NCI-H226 (cell line): ENCODE measurements at places on chromosomes 1 and 21.

DNA sequence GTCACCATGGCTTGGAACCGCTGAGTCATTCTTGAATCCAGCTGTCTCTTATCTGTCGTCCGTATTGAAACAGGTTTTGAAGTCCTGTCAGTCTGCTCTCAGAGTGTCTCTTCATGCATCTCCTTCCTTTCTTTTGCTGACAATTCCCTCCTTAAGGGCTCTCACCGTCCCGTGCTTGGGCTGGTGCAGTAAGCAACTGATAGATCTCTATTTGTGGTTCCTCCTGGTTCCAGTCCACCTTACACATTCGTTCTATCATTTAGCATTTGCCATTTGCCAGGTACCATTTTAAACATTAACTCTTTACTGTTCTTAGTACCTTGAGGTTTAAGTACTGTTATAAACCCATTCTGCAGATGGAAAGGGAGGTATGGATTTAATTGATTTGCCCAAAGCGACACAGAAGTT, 88.9 kb downstream of the DYRK1A start:
- DNase-seq = no peak

DNA sequence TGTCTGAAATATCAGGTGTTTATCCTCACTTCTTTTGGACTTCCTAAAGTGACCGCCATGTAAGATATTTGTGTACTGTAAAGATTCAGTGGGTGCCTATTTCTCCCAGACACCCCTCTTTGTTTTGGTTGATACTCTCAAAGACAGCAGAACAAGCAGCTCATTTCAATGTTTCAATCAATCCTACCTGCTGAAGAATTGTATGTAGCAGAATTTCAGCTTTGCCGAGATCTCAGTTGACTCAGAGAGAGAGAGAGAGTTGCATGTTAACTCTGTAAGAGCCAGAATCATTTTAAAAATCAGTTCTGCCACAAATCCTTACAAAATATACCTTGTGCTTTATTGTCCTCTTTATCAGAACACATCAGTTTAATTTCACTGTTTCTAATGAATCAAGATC, 987.3 kb downstream of the ADGRL2 start:
- DNase-seq = no peak

GRCh38 chr1:74953622-74954021, 180.6 kb upstream of the LHX8 start:
- no peak for DNase-seq

GRCh38 chr1:16231331-16232315, 5.4 kb downstream of the CPLANE2 start:
- no peak for DNase-seq

DNA sequence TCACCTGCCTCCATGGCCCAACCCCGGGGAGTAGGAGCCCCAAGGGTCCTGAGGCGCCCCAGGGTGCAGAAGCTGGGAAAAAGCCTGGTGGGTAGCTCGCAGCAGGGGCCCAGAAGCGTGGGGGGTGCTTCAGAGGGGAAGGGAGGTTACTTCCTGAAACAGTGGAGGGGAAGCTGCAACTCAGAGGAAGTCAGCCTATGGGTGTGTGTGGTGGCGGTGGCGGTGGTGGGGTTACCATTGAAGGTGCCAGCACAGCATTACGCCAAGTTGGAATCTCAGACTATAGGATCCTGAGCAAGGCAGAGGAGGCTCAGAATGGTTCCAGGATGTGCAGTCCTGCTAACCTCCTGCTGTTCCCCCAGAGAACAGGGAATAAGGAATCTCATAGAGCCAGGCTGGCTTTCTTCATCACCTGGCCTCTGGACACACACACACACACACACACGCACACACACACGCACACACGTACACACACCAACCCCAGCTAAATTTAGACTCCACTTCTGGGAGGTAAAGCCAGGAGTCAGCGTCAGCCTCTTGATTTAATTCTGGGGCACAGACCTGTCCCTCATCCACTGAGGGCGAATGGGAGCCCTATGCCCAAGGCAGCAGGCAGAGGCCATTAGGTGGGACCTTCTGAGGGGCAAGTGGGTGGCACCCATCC, 1.3 kb downstream of the DENND4B start:
- DNase-seq = no peak

DNA sequence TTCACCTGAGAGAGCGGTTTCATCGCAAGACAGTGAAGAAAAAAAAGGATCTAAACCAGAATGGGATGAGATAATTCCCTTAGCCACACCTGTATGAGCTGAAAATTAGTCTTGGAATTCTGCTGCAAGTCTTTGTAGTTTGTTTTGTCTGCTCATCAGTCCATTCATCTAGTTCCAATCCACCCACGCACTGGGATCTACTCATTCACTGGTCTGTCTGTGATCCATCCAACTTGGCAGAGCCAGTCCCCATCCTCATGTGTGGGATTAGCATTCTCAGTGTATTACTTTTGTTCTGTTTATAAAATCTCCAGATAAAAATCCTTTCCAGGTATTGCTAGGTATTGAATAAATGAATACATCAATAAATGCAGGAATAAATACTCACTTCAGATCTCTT, 266.5 kb upstream of the USP24 start:
- no peak for DNase-seq

GRCh38 chr1:46484783-46485490, 4.7 kb upstream of the DMBX1 start:
- DNase-seq = no peak
